ENCODE measurements at places on chromosomes 2 and 18. TPM values are rescaled to one million over a fixed set of nuclear protein-coding genes. Genes with fewer than 3 reads are reported as not detected.

DNA sequence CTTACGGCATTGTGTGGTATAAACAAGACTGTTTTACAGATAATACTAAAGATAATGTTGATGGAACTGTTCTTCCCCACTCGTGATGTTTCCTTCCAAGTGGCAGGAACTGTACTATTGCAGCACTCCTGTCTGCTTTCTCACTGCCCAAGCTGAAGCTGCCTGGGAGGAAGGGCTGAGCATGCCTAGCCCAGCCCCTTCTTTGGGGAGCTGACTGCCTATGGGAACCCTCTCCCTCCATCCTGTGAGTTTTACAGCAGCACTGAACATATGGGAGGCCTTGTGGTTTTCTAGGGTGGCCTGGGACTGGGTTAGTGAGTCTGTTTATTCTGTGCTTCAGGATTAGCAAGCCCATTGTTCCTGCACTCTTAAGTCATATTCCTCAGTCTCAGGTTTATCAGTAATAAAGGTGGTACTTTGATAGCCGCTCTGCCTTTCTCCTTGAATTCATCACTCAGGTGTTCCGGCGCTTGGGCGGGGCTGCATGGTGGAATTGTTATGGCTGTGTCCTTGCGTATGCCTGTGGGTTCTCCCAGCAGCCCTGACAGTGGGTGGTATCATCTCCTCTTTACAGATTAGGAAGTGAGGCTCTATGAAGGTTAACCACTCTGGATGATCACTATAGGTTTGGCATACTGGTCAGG, 379.7 kb downstream of the PTPRM start:
- no peaks in the 10 kb centered on the region for H3K27me3 ChIP-seq
- no peaks in the 10 kb centered on the region for H3K36me3 ChIP-seq
- peaks cover 30% of the 10 kb centered on the region for H3K4me1 ChIP-seq
- peak; percentile 62 for DNase-seq
- H3K27ac ChIP-seq: peak overlapping the region; percentile 64

The PRSS56 gene
- polyA plus RNA-seq: not detected

The PSMA8 gene
- polyA plus RNA-seq: not detected

The TMEM169 gene
- polyA plus RNA-seq: 0.37 TPM

DNA sequence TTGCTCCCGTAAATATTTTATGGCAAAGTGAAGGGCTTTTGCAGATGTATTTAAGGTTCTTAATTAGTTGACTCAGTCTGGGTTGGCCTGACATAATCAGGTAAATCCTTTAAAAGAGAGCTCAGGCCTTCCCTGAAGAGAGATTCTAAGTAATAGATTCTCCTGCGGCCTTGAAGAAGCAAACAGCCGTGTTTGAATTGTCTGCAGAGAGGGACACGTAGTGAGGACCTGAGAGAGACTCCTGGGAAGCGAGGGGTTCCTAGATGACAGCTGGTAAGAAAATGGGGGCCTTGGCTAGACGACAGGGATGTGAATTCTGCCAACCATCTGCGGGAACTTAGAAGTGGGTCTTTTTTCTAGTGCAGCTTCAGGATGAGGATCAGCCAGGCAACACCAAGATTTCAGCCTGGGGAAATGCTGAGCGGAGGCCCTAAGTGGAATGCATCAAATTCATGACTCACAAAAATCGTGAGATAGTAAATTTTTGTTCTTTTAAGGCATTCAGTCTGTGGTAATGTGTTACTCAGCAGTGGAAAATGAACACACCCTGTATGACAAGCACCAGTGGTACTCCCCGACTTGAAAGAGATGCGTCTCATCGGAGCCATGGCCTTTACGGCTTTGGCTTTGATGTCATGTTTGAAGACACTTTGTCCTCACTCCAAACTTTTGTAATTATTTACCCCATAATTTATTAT, 62.1 kb upstream of the SMIM21 start:
- H3K27me3 ChIP-seq: peaks cover 3% of the 10 kb centered on the region
- no peak overlapping the region for H3K4me3 ChIP-seq
- DNase-seq: no peak
- no peaks in the 10 kb centered on the region for H3K4me1 ChIP-seq
- no peak overlapping the region for H3K27ac ChIP-seq
